ENCODE measurements at places on chromosomes 11 and 22.

- no peak for DNase-seq
Measured at GRCh38 chr11:126604461-126604860, 249.0 kb downstream of the ST3GAL4 start.

DNA sequence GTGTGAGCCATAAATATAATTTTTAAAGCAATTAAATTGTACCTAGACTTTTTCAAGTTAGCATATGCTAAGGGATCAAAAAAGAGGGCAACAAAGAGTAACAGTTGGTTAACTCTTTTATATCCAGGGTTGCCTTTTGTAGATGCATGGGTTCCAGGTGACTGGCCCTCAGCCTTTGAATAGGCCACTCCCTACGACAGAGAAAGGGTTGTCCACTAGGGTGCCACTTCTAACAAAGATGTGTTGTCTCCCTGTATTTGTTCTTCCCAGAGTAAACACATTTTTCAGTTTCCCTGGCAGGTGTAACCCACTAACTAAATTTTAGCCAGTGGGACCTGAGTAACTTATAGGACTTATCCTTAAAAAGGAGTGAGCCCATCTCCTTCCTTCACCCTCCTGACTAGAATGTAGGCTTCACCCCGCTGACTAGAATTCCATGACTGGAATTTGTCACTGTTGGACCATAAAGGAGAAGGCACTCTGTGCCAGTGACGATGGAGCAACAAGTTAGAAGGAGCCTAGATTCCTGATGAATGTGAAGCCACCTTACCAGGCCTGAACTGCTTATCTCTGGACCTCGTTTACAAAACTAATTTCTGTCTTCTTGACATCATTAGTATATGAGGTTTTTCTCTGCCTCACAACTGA lies 16.6 kb downstream of the TUG1 start:
- DNase-seq = no peak

GRCh38 chr11:44623341-44623730 lies 57.9 kb downstream of the CD82 start:
- no peak for DNase-seq

GRCh38 chr11:115169251-115169650 lies 335.0 kb downstream of the CADM1 start:
- no peak for DNase-seq

- no peak for DNase-seq
Measured at GRCh38 chr22:27380855-27381254, 420.7 kb downstream of the MN1 start.

DNA sequence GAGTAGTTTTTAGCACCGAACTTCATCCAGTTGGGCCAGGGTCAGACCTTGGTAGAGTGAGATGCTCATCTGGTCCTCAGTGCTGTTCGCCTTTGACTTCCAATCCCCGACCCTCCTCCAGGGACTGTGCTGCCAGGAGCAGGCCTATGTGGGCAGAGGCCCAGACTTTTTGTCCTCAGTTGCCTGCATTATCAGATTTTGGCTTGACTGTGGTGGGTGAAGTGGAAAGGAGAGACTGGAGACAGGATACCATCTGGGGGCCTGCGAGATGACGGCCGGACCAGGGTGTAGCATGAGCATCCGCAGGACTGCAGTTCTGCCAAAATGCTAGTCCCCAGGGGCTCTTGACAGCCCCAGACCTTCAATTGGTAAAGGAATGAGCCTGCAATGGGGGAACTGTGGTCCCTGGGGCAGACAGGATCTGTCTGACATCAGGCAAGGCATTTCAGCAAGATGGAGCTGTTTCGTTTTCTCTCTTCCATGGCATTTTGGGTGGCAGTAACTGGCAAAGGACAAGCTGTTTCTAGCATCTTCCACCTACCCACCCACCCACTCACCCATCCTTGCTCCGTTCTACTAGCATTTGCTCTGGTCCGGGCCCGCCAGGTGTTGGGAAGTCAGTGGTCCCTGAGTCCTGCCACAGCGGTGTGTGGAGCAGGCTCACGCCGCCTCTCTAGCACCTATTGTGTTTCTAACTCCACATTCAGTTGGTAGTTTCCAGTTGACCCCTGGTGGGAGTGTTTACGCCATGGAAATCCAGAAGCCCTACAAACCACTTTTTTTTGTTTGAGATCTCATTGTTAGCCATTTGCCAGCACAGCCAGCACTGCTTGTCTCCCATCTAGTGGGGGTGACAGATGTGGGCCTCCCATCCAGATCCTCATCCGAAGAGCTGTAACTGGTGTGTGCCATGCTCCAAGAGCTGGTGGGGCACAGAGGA lies 53.5 kb downstream of the OTOG start:
- DNase-seq = no peak

- DNase-seq = no peak
Measured at GRCh38 chr11:124898263-124898680, 607 bp upstream of the ROBO4 start.

GRCh38 chr22:28989035-28989464 lies 72.6 kb downstream of the C22orf31 start:
- no peak for DNase-seq

GRCh38 chr11:24934733-24935439 lies 438.0 kb downstream of the LUZP2 start:
- no peak for DNase-seq

- DNase-seq = peak; percentile 75
Measured at GRCh38 chr11:46529095-46529905, 64.5 kb downstream of the AMBRA1 start.

DNA sequence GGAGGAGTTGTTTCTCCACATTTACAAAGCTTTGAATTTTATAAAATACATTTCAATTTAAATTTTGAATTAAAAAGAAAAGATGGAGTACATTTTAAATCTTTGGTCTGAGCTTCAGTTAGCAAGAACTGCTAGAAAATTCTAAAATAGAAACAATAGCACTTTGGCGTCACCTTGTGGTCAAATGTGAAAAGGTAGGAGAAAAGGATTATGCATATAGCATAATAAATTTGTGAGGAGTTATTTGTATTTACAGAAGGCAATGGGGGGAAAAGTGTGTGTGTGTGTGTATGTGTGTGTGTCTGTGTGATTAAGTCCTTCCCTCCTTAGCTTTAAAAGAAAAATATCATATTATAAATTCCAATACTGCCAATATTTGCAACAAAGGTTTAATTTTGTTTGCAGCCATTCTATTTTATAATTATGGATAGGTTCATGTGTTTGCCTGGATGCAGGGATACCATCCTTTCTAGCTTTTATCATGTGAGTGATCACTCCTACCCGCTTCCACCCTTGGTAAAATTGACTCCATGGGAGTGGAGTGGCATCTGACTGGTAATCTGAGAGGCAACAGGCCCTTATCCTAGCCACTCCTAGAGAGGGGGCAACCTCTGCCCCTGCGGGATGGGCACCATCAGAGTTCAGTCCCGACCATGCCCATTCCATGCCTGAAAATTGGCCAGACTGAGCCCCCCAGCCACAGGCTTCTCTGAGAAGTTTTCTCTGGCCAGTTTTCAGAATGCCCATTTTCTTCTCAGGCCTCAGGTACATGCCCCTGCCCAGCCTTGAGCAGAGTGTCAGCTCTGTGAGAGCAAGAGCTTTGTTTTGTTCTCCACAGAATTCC lies 13.6 kb upstream of the LGR4 start:
- DNase-seq = peak; percentile 49

- DNase-seq = no peak
Measured at GRCh38 chr22:49886346-49887063, 31.7 kb downstream of the ALG12 start.

DNA sequence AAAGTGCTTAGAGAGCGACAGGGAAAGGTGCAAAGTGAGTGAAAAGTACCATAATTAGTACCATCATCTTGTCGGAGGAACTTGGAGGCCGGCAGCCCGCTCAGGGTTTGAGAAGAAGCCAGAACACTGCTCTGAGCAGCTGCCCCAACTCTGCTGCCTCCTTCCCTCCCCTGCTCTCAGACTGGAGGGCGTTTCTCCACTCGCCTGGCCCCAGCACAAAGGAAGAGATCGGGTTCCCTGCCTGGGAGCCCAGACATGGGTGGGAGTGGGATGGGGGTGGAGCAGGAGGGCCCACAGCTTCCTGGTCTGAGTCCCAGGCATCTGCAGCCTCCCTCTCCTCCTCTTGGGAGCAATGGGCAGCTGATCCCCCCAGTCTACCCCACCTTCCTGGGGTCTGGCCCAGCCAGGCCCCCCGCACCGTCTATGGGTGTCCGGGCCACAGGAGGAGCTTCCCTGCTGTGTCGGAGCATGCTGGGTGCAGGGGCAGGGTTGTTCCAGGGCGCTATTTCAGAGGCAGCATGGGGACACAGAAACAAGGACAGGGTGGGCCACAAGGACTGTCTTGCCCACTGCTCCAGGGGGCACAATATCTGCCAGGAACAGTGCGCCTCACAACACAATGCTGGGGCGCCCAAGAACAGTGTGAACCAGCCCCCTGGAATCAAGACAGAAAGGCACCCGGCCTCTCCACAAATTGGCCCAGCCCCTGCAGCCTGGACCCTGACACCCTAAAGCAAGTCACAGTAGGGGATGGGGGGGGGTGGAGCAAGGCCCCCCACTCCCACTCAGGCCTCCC lies 4.8 kb downstream of the LIF start:
- no peak for DNase-seq

All from NCI-H1105 (cell line).